ENCODE measurements at places on chromosomes 3 and 15.

GRCh38 chr3:64987726-64988125 lies 299.9 kb upstream of the ADAMTS9 start:
- DNase-seq = no peak

DNA sequence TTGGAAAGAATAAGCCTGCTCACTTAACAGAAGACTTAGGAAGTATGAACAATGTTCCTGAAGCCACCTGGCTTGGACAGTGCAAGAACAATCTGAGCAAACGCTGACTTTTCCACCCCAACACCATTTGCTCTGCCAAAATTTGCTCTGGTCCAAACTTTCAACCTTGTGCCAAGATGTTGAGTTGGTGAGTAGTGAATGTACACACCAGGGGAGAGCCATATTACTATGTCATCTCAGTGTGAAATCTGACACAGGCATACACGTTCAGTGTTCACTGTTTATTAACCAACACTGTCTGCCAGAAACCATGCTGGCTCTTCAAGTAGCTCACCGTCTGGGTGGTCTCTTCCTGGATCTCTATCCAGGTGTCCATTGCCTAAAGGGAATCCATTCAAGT lies 152.9 kb upstream of the LPP start:
- DNase-seq = no peak

DNA sequence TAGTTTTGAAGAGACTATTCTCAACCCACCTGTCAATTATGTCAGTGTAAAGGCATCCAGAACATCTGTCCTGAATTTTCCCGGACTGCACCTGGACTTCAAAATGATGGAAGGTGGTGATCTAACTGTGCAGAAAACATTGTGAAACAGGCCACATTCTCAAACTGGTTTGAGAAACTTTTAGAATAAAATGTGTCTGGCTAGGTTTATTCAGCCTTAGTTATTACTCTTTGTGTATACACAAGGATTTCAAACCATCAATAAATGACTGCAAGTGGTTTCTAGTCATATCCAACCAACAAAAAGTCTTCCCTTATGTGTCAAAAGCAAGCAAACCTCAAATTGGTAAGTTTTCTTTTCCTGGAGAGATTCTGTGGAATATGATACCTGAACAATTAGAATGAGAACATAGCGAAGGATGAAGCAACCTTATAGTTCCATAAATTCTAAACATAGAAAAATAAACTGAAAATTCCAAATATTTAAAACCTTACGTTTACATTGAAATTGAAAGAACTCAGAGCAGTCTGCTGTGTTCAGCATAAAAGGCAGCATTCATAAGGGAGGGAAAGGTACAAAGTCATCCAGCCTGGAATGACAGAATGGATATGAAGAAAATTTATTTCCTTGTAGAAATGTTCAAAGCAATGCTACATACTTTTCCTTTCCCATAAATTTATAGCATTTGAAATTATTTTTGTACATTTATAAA lies 306.6 kb upstream of the TGFBR2 start:
- no peak for DNase-seq

DNA sequence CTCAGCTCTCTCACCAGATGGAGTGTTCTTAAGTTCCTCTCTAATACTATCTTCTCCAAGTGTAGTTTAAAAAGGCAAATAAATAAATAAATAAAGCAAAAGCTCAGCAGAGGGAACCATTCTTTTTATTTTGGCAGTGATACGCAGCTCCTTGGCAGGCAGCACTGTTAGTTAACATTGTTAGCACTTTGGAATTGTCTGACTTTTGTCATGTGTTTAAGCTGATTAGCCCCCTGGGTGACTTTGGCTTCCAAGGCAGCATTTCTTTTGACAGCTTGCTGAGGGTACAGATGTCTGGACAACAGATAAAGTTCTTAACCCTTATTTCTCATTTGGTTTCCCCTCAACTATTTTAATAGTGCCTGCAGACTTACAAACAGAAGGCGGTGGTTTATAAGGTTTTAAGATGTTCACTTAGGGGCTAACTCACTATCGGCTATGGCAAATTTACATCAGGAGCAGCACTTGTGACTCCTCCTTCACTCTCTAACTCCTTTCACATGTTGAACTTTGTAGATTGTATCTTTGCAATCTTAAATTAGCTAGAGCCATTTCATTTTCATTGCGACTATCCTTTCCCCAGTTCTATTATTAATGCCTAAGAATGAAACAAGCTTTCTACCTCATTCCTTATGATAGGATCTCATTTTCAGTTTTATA lies 213.4 kb downstream of the ZBBX start:
- DNase-seq = no peak

- no peak for DNase-seq
Measured at GRCh38 chr15:73108676-73109075, 56.4 kb downstream of the NEO1 start.

- DNase-seq = no peak
Measured at GRCh38 chr3:152964911-152965609, 130.1 kb downstream of the P2RY1 start.

GRCh38 chr3:123276346-123277006 lies 74.7 kb downstream of the SEC22A start:
- DNase-seq = no peak

- DNase-seq = no peak
Measured at GRCh38 chr3:71972031-71972430, 187.1 kb upstream of the PROK2 start.

DNA sequence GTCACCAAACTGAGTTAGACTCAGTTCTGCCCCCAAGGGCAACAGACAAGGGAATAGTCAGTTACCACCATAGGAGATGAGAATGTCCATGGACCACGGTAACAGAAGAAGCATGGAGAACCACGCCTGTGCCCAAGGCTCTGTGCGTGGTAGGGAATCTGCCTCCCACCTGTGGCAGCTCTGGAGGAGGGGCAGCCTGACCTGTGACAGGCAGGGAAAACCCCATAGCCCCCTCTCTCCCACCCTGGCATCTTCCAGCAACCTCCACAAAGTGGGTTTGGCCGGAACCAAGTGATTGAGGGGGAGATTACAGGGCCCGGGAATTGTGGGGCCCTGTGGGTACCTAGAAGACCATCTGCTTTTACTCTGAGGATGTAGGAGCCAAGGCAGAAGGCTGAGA lies 14.3 kb upstream of the LTF start:
- DNase-seq = no peak

- DNase-seq = peak; percentile 65
Measured at GRCh38 chr3:112136959-112137693, 4.1 kb upstream of the GCSAM start.

- no peak for DNase-seq
Measured at GRCh38 chr3:492586-493316, 296.2 kb downstream of the CHL1 start.

GRCh38 chr3:69342074-69342473 lies 43.8 kb downstream of the FRMD4B start:
- DNase-seq = no peak

GRCh38 chr15:43508991-43509659 lies 8.3 kb upstream of the MAP1A start:
- no peak for DNase-seq

DNA sequence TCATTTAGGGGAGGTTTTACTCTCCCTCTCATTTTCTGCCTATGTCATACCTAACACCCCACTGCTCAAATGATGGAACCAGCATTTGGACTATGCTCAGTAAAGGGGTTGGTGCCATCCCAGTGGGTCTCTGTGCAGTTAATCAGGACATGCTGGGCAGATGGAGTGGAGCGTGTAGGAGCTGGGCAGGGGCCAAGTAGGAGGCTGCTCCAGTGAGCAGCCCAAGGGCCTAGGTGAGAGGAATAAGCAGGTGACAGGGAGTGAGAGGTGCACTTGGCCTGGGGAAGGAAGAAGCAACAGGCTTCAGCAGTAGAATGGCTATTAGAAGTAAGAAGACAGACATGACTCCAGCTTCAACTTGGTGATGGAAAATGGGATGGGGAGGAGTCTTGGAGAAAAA lies 72.2 kb downstream of the EPHB1 start:
- no peak for DNase-seq

Measured in A549 (cell line).